ENCODE measurements at places on chromosomes 2 and 18. TPM values are rescaled to one million over a fixed set of nuclear protein-coding genes. Genes with fewer than 3 reads are reported as not detected.

- no peak for DNase-seq
- no peak overlapping the region for H3K27ac ChIP-seq
- H3K27me3 ChIP-seq, result no peaks in the 10 kb centered on the region
- no peaks in the 10 kb centered on the region for H3K36me3 ChIP-seq
- no peaks in the 10 kb centered on the region for H3K4me1 ChIP-seq
- no peak overlapping the region for H3K4me3 ChIP-seq
These were observed 2012.5 kb upstream of the LRRTM1 start for GRCh38 chr2:82317012-82317411.

DNA sequence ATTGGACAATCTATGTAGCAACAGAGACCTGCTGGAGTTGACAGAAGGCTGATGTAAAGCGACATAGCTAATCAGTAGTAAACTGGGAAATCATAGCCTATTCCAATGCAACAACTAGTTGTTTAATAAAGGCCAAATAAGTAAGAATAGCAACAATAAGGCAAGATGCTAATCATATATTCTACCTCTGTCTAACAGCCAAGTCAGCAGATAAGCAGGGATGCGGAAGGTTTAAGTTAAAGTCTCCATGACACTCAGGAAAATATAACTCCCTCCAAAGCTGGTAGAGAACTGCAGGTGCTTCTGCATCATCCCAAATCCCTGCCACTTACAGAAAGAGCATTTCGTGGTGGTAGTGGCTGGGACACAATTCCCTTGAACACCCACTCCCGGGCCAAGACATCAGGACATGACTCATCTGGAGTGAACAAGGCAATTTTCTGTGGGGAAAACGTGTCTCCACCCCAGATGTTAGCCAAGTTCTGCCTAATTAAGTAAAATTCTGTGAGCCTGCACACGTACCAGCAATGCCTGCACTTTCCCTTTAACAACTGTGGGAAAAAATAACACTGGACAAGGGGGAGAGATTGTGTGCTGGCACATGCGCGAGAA lies 413.6 kb upstream of the ID2 start:
- no peaks in the 10 kb centered on the region for H3K27me3 ChIP-seq
- no peaks in the 10 kb centered on the region for H3K36me3 ChIP-seq
- no peaks in the 10 kb centered on the region for H3K4me1 ChIP-seq
- H3K27ac ChIP-seq, result no peak overlapping the region
- no peak overlapping the region for H3K4me3 ChIP-seq

- no peaks in the 10 kb centered on the region for H3K36me3 ChIP-seq
- H3K4me1 ChIP-seq, result peaks cover 4% of the 10 kb centered on the region
- no peak for DNase-seq
- H3K27ac ChIP-seq, result no peak overlapping the region
- H3K27me3 ChIP-seq, result no peaks in the 10 kb centered on the region
These were observed 137.5 kb upstream of the RNF152 start for GRCh38 chr18:62030091-62030985.

DNA sequence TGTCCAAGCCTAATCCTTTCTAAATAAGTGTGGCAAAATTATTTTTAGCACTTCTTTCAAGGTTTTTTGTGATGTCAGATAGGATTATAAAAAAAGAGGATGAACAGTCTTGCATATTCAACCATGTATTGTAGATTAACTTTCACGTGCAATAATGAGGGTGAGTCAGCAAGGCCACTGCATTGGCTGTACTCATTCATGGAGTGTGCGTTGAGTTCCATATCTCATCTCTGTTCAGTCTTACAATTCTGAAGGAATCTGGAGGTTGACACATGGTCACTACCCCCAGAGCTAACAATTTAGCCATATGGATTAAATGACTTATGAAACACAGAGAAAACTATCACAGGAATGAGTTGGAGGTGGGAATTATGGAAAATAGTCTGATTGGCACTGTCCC lies 810.5 kb downstream of the SLC4A3 start:
- H3K27ac ChIP-seq, result no peak overlapping the region
- H3K27me3 ChIP-seq, result no peaks in the 10 kb centered on the region
- no peaks in the 10 kb centered on the region for H3K36me3 ChIP-seq
- no peaks in the 10 kb centered on the region for H3K4me1 ChIP-seq
- DNase-seq, result no peak
- H3K4me3 ChIP-seq, result no peak overlapping the region

- no peak overlapping the region for H3K27ac ChIP-seq
- no peak overlapping the region for H3K4me3 ChIP-seq
- no peaks in the 10 kb centered on the region for H3K27me3 ChIP-seq
These were observed 218.0 kb downstream of the IRS1 start for GRCh38 chr2:226581661-226582060.

DNA sequence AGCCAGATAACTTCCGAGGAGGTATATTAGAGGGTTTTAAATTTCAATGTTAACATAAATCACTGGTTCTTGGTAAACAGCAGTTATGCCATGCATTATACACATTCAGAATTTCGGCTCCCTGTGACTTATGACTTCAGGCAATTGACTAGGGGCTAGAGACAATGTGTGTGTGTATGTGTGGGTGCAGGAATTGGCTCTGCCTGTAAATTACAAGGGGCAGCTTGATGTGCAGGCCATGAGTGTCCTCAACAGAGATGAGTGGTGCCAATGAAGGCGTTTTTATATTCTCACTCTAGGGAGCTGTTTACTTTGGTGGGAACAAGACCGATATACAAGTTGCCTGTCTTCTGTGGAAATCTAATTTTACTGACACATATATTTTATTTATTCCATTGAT lies 161.6 kb downstream of the CSRNP3 start:
- H3K27ac ChIP-seq, result no peak overlapping the region
- peaks cover 6% of the 10 kb centered on the region for H3K4me1 ChIP-seq
- no peaks in the 10 kb centered on the region for H3K27me3 ChIP-seq
- H3K4me3 ChIP-seq, result no peak overlapping the region

- no peak overlapping the region for H3K4me3 ChIP-seq
- DNase-seq, result no peak
- no peaks in the 10 kb centered on the region for H3K4me1 ChIP-seq
- H3K36me3 ChIP-seq, result no peaks in the 10 kb centered on the region
- H3K27ac ChIP-seq, result no peak overlapping the region
These were observed 142.2 kb downstream of the SATB2 start for GRCh38 chr2:199315299-199316179.

DNA sequence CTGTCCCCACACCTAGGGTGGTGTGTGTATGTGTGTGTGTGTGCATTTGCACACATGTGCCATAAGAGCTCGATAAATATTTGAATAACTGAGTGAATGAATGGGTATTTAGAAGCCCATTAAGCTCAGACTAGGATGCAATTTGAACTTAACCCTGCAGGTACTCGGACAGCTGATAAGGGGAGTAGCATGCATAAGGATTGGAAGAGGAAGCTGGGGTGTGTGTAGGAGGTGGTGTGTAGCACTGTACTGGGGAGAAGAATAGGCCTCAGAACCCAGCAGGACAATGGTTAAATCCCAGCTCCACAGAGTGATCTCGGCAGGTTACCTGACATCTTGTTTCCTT lies 1.8 kb upstream of the KCNF1 start:
- no peaks in the 10 kb centered on the region for H3K36me3 ChIP-seq
- DNase-seq, result no peak
- H3K27me3 ChIP-seq, result peaks cover 43% of the 10 kb centered on the region
- no peak overlapping the region for H3K27ac ChIP-seq

- DNase-seq, result no peak
- no peak overlapping the region for H3K27ac ChIP-seq
- no peak overlapping the region for H3K4me3 ChIP-seq
- no peaks in the 10 kb centered on the region for H3K27me3 ChIP-seq
- no peaks in the 10 kb centered on the region for H3K36me3 ChIP-seq
These were observed 23.5 kb downstream of the B3GNT7 start for GRCh38 chr2:231418820-231419640.

DNA sequence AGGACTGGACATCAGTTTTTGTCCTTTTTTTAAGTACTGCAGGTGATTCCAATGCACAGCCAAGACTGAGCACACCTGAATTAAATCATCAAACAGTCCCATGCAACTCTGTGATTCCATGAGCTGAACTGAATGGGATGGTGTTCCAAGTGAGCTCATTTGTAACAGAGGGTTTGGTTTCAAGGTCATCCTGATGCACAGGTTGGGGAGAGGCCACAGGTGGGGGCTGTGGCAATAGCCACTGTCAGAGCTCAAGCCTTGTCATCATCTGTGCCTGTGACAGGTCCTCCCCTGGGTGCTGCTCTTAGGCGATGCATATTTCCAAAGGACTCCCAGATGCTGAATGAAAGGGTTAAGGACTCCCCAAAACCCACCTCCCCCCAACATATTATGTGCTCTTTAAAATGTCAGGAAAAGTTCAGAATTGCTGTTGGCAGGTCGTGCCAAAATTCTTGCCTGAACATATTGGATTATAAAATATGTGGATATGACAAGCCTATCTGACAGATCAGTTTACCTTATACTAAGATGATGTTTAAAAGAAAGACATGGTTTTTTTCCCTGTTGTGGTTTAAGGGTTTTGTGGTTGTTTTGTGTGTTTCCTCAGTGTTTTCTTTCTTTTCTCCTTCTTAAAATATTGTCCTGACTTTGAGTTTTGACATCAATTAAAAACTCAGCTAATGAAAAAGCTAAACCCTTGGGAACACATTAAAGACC lies 263.5 kb upstream of the SIX2 start:
- H3K36me3 ChIP-seq, result no peaks in the 10 kb centered on the region
- no peak overlapping the region for H3K4me3 ChIP-seq
- peaks cover 4% of the 10 kb centered on the region for H3K4me1 ChIP-seq

DNA sequence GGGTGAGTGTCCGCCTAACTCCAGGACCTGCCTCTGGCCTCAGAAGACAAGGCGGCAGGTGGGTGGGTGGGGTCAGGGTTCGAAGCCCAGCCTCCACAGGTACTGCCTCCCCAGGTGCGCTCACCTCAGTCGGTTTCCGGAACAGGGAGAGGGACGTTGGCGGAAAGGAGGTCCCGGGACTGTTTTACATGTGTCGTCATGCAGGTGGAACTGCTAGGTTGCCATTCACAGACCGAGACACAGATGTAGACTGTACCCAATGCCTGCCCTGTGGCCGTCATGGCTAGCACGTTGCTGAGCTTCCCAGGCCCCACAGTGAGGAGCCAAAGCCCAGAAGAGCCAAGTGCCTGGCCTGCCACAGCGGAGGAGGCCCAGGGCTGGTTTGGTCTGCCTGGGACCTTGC lies 284.0 kb upstream of the HS6ST1 start:
- H3K4me1 ChIP-seq, result no peaks in the 10 kb centered on the region
- no peak for DNase-seq
- no peak overlapping the region for H3K4me3 ChIP-seq
- no peak overlapping the region for H3K27ac ChIP-seq
- no peaks in the 10 kb centered on the region for H3K27me3 ChIP-seq

GRCh38 chr2:15874321-15874720 lies 66.0 kb upstream of the MYCN start:
- H3K36me3 ChIP-seq, result no peaks in the 10 kb centered on the region
- H3K27me3 ChIP-seq, result no peaks in the 10 kb centered on the region
- H3K4me1 ChIP-seq, result no peaks in the 10 kb centered on the region
- no peak for DNase-seq
- H3K27ac ChIP-seq, result no peak overlapping the region
- H3K4me3 ChIP-seq, result no peak overlapping the region

DNA sequence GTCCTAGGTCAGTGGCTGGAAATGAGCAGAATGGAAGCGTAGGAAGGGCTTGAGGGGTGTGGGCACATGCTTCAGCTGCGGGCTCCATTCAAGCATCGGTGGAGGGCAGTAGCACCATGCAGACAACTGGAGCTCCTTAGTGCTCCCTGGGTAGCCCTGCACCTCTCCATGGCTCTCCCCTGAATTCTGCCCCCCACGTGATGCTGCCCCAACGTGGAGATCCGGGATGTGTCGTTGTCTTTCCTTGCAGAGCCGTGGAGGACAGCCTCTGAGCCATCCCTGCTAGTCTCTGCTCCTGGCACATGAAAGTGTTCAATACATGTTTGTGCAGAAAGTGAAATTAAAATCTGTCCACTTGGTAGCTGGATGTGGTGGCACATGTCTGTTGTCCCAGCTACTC lies 94.5 kb downstream of the SH3RF3 start:
- no peak overlapping the region for H3K27ac ChIP-seq
- no peak for DNase-seq
- no peaks in the 10 kb centered on the region for H3K4me1 ChIP-seq
- no peak overlapping the region for H3K4me3 ChIP-seq
- H3K36me3 ChIP-seq, result no peaks in the 10 kb centered on the region

- no peaks in the 10 kb centered on the region for H3K27me3 ChIP-seq
- H3K4me3 ChIP-seq, result no peak overlapping the region
- H3K27ac ChIP-seq, result peak overlapping the region; percentile 50
- peaks cover 6% of the 10 kb centered on the region for H3K36me3 ChIP-seq
- peaks cover 8% of the 10 kb centered on the region for H3K4me1 ChIP-seq
These were observed 15.1 kb downstream of the ADNP2 start for GRCh38 chr18:80124131-80124530.

- DNase-seq, result no peak
- no peak overlapping the region for H3K4me3 ChIP-seq
- H3K4me1 ChIP-seq, result no peaks in the 10 kb centered on the region
- no peak overlapping the region for H3K27ac ChIP-seq
These were observed 198.4 kb downstream of the NYAP2 start for GRCh38 chr2:225597911-225598310.

GRCh38 chr2:218834685-218835084 lies 3.1 kb upstream of the PRKAG3 start:
- H3K4me1 ChIP-seq, result peaks cover 7% of the 10 kb centered on the region
- H3K36me3 ChIP-seq, result no peaks in the 10 kb centered on the region
- H3K4me3 ChIP-seq, result no peak overlapping the region
- DNase-seq, result no peak

Gene PRSS56
- polyA plus RNA-seq, result not detected

Gene CKAP2L
- 1.2 TPM for polyA plus RNA-seq

Gene SPTBN1
- polyA plus RNA-seq, result 40.0 TPM

Gene ITGB6
- polyA plus RNA-seq, result 174 TPM

Gene MERTK
- 0.14 TPM for polyA plus RNA-seq

Gene RGPD3
- polyA plus RNA-seq, result 0.06 TPM

Gene LAMA1
- polyA plus RNA-seq, result 4.1 TPM

Gene DSC2
- polyA plus RNA-seq, result 32.1 TPM

Gene OTOF
- not detected for polyA plus RNA-seq

All from keratinocyte (primary cell).